ENCODE measurements at places on chromosomes 2 and 18.

GRCh38 chr2:218342837-218343236 lies 13.8 kb upstream of the CATIP start:
- DNase-seq = no peak

- no peak for DNase-seq
Measured at GRCh38 chr2:218871345-218872302, 9.0 kb upstream of the WNT10A start.

- DNase-seq = no peak
Measured at GRCh38 chr2:84041506-84041905, 417.6 kb downstream of the SUCLG1 start.

DNA sequence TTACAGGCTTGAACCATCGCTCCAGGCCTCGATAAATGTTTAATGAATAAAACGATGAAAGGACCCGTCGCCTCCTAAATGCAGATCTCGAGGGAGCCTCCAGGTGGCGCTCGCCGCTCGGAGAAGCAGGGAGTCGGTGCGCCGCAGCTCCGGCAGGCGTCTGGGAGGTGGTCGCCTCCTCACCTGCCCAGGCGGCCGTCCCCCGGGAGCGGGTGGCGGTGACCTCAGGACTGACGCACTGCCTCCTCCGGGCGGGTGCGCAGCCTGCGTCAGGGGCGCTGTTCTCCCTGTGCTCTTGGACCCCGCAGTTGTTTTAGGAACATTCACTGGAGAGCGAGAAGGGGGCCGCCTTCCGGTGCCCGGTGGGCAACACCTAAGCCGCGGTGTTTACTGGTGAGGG lies 38.6 kb upstream of the POLE4 start:
- peak; percentile 54 for DNase-seq

- DNase-seq = no peak
Measured at GRCh38 chr2:39733070-39733674, 45.9 kb downstream of the THUMPD2 start.

GRCh38 chr2:178441426-178441825 lies 9.5 kb downstream of the PRKRA start:
- DNase-seq = no peak

- no peak for DNase-seq
Measured at GRCh38 chr18:45571714-45572113, 43.6 kb upstream of the SLC14A2 start.

DNA sequence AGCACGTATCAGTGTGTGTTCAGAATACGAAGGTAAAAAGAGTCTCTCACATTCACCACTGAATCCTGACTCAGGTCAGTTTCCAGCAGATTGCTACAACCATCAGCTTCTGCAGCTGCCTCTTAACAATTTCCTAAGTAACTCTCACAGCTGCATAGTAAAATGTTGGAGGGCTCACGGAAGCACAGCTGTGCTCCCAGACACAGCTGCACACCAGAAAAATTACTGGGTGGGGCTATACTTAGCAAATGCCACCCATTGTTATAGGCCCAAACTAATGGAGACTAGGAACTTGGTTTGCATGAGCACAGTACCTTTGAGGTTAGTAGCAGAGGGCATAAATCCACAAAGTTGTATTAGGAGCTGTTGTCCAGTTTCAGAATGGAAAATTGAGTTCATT lies 153.9 kb upstream of the ERBB4 start:
- DNase-seq = no peak

DNA sequence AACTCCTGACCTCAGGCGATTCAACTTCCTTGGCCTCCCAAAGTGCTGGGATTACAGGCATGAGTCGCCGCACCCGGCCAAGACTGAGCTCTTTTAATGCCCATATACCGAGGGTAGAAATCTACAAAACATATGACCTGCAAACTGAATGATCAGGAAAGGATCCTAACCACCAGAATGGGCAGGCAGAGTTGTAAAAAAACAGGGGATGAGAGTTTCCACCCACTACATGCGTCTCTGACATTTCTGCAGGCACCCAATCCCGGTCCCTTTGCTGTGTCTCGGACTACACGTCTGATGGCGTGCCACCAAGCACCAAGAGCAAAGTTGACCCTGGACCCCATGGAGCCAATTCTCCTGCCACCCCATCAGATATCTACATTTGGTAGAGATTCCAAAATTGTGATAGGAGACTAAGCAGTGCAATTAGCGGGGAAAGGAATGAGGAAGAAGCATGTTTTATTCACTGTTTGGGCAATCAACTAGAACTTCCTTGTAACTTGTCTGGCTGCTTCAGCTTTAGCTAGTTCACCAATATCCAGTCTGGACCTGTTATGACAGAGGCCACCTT lies 74.1 kb downstream of the ATP8B1 start:
- DNase-seq = no peak

- no peak for DNase-seq
Measured at GRCh38 chr2:166234112-166234846, 106.5 kb upstream of the SCN1A start.

- DNase-seq = no peak
Measured at GRCh38 chr2:22403748-22404147, 981.2 kb upstream of the KLHL29 start.

- DNase-seq = no peak
Measured at GRCh38 chr2:70574109-70574508, 20.5 kb upstream of the TGFA start.

GRCh38 chr2:88092773-88093172 lies 25.1 kb downstream of the SMYD1 start:
- DNase-seq = no peak

DNA sequence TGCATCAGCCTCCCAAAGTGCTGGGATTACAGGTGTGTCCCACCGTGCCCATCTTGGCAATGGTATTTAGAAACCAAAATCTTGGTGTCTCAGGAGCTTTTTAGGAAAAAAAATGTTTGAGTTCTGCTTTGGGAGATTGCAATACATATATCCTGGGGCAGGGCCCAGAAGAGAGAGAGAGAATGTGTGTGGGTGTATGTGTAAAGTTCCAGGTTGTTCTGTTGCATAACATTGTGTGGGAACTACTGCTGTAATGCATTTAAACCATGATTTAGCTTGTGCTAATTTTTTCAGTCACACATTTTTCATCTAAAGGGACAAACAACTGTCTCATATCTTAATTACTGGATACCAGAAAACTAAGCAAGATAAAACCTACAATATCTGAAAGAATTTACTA lies 70.8 kb upstream of the NABP1 start:
- no peak for DNase-seq

Data from effector CD4-positive, alpha-beta T cell (primary cell).